Upper lobe of right lung (tissue), 1 donor: ENCODE measurements at places on chromosomes 1 and 21. TPM values are rescaled to one million over a fixed set of nuclear protein-coding genes. Genes with fewer than 3 reads are reported as not detected.

Gene CNTN2
- total RNA-seq: not detected

Gene GIPC2
- 4.1 TPM for total RNA-seq

Gene KRTAP21-2
- total RNA-seq: not detected

Gene SPATA45
- total RNA-seq: not detected

GRCh38 chr1:4307911-4308545 is 346.4 kb upstream of the AJAP1 start:
- no peaks in the 10 kb centered on the region for H3K27me3 ChIP-seq
- H3K36me3 ChIP-seq: no peaks in the 10 kb centered on the region

- no peak overlapping the region for H3K27ac ChIP-seq
- peaks cover 18% of the 10 kb centered on the region for H3K4me1 ChIP-seq
- no peak for DNase-seq
Measured at GRCh38 chr1:40315795-40316594, 1.1 kb downstream of the COL9A2 start.

DNA sequence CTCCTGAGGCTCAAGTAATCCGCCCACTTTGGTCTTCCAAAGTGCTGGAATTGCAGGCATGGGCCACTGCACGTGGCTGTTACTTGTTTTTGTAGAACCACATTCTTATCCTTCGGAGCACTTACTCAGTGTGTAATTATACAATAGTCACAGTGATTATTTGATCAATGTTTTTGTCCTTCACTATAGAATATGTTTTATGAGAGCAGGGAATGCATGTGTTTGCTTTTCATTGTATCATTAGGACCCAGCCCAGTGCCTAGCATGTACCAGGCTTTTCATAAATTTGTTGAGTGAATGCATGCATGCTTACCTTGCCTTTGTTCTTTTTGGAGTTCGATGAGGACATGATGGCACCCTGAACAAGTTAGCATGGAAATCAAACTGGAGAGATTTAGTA is 5.8 kb downstream of the SZT2 start:
- H3K27ac ChIP-seq: no peak overlapping the region
- peaks cover 21% of the 10 kb centered on the region for H3K36me3 ChIP-seq
- no peak for DNase-seq
- H3K4me3 ChIP-seq: no peak overlapping the region
- H3K4me1 ChIP-seq: peaks cover 6% of the 10 kb centered on the region

DNA sequence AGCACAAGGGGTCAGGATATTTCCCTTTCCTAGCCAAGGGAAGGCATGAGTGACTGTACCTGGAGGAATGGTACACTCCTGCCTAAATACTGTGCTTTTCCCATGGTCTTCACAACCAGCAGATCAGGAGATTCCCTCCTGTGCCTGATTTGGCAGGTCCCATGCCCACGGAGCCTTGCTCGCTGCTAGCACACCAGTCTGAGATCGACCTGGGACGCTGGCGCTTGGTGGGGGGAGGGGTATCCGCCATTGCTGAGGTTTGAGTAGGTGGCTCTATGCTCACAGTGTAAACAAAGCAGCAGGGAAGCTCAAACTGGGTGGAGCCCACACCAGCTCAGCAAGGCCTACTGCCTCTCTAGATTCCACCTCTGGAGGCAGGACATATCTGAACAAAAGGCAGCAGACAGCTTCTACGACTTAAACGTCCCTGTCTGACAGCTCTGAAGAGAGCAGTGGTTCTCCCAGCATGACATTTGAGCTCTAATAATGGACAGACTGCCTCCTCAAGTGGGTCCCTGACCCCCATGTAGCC is 486.0 kb upstream of the CHRM3 start:
- H3K4me3 ChIP-seq: no peak overlapping the region
- no peaks in the 10 kb centered on the region for H3K4me1 ChIP-seq
- no peaks in the 10 kb centered on the region for H3K36me3 ChIP-seq

GRCh38 chr1:200899015-200899386 is 4.3 kb downstream of the INAVA start:
- no peak for DNase-seq
- no peak overlapping the region for H3K27ac ChIP-seq
- no peaks in the 10 kb centered on the region for H3K4me1 ChIP-seq
- H3K27me3 ChIP-seq: no peaks in the 10 kb centered on the region
- no peaks in the 10 kb centered on the region for H3K36me3 ChIP-seq

DNA sequence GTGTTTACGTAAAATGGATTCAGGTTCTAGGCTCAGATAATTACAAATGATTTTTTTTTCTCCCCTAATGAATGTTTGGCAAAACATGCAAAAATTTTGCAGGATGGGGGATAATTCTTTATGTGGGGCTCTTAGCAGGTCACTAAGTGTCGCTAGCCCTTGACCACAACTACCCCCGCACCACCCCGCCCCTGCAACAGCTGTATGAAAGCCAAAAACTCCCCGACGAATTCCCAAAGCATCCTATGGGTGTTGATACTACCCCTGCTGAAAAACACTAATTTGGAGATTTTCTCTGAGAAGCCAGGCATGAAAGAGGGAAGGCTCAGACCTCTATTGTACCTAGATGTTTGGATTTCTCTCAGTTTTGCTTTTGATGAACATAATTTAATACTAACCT is 243.0 kb downstream of the TRABD2B start:
- H3K27ac ChIP-seq: no peak overlapping the region
- H3K4me3 ChIP-seq: no peak overlapping the region
- H3K27me3 ChIP-seq: no peaks in the 10 kb centered on the region

- H3K27me3 ChIP-seq: no peaks in the 10 kb centered on the region
- no peaks in the 10 kb centered on the region for H3K36me3 ChIP-seq
- H3K4me3 ChIP-seq: no peak overlapping the region
Measured at GRCh38 chr1:81607086-81607485, 193.6 kb upstream of the ADGRL2 start.

GRCh38 chr1:205355075-205355453 is 1.7 kb downstream of the KLHDC8A start:
- peak; percentile 83 for DNase-seq
- no peak overlapping the region for H3K4me3 ChIP-seq
- H3K4me1 ChIP-seq: no peaks in the 10 kb centered on the region
- no peak overlapping the region for H3K27ac ChIP-seq
- peaks cover 20% of the 10 kb centered on the region for H3K27me3 ChIP-seq

DNA sequence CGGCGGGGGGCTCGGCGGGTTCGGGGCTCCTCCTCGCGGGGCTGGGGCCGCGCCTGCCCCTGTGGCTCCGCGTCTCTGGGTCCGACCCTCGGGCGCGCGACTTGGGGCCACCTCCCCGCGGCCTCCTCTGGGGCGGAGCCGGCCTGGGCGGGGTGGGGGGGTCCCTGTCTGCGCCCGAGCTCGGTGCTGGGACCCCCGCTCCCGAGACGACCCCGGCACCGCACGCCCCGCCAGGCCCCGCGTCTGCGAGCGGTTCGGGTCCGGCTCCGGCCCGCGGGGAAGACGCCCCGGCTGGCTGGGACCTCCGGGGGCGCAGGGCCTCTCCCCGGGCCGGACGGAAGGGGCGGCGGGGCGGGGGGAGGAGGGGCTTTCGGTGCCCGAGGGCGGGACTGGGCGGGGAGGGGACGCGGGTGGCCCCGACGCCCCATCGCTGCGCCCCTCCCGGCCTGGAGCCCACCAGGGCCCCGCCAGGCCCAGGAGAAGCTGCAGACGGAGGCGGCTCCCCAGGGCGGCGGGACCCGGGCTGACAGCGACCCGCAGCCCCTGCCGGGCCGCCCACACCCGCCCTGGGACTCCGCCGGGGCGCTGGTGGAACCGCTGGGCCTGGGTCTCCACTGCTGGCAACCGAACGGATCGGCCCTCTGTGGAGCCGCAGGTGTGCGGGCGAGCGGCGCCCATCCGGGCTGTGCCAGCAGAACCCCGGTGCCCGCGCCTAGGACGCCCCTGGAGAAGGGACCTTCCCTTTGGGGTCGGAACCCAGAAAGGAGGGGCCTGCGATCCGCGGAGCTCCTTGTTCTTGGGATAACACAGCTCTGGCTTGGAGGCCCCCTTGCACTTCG is 610 bp downstream of the COL6A2 start:
- H3K4me1 ChIP-seq: no peaks in the 10 kb centered on the region
- peaks cover 47% of the 10 kb centered on the region for H3K27me3 ChIP-seq
- DNase-seq: peak; percentile 64
- H3K4me3 ChIP-seq: peak overlapping the region; percentile 57
- no peaks in the 10 kb centered on the region for H3K36me3 ChIP-seq
- peak overlapping the region; percentile 75 for H3K27ac ChIP-seq

GRCh38 chr1:118247593-118247992 is 62.6 kb upstream of the SPAG17 start:
- H3K4me1 ChIP-seq: no peaks in the 10 kb centered on the region
- no peak for DNase-seq
- no peak overlapping the region for H3K4me3 ChIP-seq
- no peaks in the 10 kb centered on the region for H3K36me3 ChIP-seq
- no peak overlapping the region for H3K27ac ChIP-seq

- no peak overlapping the region for H3K27ac ChIP-seq
- DNase-seq: no peak
- H3K4me1 ChIP-seq: no peaks in the 10 kb centered on the region
- no peaks in the 10 kb centered on the region for H3K27me3 ChIP-seq
Measured at GRCh38 chr1:197637406-197637805, 137.9 kb downstream of the DENND1B start.
